Cortex of kidney (tissue), 1 donor: ENCODE measurements at places on chromosomes 5 and 9.

GRCh38 chr9:86660146-86660943 lies 287.0 kb downstream of the GAS1 start:
- no peak for DNase-seq

- DNase-seq = no peak
Observed at GRCh38 chr5:149632311-149633251, 51.3 kb downstream of the ARHGEF37 start.

DNA sequence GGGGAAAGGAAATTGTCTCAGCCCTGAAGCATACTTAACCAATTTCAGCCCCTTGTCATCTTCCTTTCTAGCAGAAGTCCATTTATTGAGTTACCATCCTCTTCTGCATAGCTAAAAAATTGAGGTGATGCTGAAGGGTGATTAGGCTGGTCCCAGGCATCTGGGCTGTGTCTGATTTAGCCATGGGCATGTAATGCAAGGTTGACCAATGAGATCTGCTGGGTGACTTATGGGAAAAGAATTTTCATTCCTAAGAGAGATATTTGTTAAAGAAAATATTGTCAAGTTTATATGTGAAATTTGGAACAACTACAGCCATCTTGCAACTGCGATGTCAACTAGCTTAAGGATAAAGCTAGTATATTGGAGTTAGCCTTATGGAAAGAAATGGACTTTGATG lies 5.1 kb downstream of the ITGA2 start:
- no peak for DNase-seq

GRCh38 chr5:178202541-178202940 lies 1.8 kb upstream of the HNRNPAB start:
- DNase-seq = no peak

- DNase-seq = no peak
Observed at GRCh38 chr9:112439825-112440224, 46.8 kb upstream of the KIAA1958 start.

DNA sequence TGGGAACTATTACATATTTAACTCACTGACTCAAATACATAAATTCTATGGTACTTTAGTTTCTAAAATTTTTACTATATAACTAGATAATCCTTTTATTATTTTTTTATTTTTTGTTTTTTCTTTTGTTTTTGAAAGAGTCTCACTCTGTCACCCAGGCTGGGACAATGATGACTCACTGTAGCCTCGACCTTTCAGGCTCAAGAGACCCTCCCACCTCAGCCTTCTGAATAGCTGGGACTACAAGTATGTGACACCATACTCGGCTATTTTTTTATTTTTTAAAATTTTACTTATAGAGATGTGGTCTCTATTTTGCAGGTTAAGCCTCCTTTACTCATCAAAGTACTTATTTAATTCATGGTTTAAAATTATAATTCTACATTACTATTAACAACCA lies 92.2 kb upstream of the SLCO4C1 start:
- DNase-seq = no peak

DNA sequence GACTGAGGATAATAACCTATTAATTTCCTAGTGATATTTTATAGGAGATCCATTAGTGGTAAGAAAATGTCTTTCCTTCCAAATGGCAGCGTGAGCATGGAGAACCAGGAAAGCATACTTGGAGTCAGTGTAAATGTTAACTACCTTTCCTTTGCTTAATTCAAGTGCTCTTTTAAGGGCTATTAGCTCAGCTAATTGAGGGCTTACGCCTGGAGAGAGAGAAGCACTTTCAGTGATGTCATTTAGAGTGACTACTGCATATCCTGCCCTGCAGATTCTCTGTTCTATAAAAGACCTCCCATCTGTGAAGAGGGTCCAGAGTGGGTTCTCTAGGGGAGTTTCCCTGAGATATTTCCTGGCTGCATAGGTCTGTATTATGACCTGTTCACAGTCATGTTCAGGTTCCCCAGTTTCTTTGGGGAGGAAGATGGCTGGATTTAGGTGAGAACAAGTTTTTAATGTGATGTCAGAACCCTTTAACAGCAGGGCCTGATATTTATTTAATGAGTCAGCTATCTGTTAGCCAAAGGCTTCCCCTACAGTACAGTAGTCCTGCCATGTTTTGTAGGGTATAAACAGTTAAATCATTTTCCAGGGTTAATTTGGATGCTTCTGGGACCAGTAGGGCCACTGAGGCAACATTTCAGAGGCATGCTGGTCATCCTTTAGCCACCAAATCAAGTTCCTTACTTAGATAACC lies 89.6 kb downstream of the TRIM36 start:
- DNase-seq = no peak

GRCh38 chr9:122309861-122310260 lies 45.2 kb downstream of the MRRF start:
- DNase-seq = no peak

- DNase-seq = no peak
Observed at GRCh38 chr9:73684601-73685000, 532.9 kb downstream of the ANXA1 start.

GRCh38 chr9:131851414-131851813 lies 111.5 kb upstream of the RAPGEF1 start:
- no peak for DNase-seq

- DNase-seq = no peak
Observed at GRCh38 chr9:97502984-97503861, 1.8 kb downstream of the TMOD1 start.

DNA sequence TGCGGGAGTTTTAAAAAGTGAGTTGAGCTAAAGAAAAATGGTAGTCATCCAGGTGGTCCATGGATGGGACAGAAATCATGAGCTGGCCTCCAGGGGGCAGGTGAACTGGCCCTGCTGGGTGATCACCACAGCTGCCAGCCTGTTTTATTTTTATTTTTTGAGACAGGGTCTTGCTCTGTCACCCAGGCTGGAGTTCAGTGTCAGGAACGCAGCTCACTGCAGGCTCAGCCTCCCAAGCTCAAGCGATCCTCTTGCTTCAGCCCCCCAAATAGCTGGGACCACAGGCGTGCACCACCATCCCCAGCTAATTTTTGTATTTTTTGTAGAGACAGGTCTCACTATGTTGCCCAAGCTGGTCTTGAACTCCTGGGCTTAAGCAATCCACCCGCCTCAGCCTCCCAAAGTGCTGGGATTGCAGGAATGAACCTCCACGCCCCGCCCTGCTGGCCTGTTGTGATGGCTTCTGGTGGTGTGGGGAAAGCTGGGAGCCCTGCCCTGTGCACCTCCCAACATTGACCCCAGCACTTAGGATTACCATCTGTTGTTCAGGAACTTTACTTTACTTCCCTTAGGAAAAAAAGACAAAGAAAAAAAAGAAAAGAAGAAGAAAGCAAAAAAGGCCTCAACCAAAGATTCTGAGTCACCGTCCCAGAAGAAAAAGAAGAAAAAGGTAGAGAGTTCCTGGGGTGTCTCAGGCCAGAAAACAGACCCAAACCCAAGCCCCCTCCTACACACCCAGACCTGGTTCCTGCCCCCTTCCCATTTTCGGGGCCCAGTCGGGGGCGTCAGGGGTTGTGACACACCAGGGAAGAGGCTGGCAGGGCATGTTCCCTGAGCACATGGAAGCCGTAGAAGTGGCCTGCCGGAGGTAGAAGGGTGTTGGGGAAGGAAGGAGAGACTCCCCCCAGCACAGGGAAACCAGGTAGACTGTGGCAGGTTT lies 14.7 kb downstream of the CD74 start:
- DNase-seq = no peak

GRCh38 chr5:40270274-40270845 lies 409.4 kb upstream of the PTGER4 start:
- no peak for DNase-seq

DNA sequence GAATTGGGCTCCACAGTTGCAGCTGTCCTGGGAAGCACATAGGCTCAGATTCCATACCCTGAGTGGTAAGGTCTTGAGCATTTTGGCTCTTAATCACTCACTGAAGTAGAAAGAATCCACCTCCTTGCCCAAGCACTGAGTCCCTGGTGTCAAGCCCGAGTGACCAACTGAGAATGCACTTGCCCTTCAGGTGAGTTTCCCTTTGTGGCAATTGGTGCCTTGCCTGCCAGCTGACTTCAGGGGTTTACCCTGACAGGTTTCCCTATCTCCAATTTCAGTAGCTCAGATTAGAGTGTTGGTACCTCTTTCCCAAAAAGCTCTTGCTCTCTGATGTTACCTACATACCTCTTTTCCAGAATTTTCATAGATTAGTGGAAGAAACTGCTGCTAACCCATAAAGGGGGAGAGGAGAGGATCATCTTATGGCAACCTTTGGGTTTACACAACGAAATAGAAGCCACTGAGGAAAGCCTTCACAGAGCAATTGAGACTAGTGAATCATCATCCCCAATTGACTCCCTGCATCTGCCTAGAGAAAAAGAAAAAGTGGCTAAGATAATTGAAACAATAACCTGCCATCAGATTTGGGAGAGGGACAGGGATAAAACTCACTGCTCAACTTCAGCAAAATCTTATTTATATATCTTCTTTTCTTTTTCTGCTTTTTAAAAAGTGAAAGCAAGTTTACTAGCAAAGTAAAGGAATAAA lies 48.6 kb downstream of the CCL28 start:
- DNase-seq = no peak

DNA sequence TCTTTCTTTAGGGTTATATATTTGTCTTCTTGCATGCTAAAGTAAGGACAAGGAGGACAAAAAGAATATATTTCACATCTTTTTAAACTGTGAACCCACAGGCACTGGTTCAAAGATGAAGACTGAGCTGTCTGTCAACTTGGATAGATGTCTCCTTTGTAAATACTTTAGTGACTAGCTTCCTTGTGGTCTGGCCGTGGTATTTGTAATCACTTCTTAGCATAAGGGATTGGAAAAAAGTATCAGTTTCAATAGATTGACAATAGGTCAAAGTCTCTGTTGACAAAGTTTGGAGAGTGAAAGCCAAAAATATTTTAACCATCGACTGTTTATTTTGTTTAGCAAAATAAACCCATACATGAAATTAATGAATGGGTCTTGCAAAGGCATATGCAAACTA lies 91.4 kb downstream of the TMEM167A start:
- DNase-seq = no peak

- DNase-seq = no peak
Observed at GRCh38 chr5:94161801-94162200, 420.4 kb upstream of the POU5F2 start.

- no peak for DNase-seq
Observed at GRCh38 chr5:114412510-114413171, 50.8 kb downstream of the KCNN2 start.

DNA sequence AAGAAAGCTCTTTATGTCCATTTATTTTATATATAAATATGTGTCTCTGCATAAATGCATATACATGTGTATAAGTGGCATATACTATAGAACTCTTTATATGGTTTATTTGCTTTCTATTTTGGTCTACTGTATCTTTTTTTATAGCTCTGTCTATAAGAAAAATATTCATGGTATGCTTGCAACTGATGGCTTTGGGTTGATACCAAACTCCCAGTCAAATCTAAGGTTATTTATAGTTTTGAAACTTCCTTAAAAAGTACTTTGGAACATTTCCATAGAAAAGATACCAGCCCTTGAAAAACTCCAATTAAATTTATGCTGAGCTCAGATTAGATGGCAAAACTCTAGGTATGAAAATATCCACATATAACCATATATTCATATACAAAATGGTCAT lies 120.0 kb upstream of the KLF9 start:
- no peak for DNase-seq

- DNase-seq = no peak
Observed at GRCh38 chr5:132109494-132110053, 36.0 kb downstream of the CSF2 start.

GRCh38 chr5:173693670-173694069 lies 77.2 kb upstream of the BOD1 start:
- DNase-seq = no peak

DNA sequence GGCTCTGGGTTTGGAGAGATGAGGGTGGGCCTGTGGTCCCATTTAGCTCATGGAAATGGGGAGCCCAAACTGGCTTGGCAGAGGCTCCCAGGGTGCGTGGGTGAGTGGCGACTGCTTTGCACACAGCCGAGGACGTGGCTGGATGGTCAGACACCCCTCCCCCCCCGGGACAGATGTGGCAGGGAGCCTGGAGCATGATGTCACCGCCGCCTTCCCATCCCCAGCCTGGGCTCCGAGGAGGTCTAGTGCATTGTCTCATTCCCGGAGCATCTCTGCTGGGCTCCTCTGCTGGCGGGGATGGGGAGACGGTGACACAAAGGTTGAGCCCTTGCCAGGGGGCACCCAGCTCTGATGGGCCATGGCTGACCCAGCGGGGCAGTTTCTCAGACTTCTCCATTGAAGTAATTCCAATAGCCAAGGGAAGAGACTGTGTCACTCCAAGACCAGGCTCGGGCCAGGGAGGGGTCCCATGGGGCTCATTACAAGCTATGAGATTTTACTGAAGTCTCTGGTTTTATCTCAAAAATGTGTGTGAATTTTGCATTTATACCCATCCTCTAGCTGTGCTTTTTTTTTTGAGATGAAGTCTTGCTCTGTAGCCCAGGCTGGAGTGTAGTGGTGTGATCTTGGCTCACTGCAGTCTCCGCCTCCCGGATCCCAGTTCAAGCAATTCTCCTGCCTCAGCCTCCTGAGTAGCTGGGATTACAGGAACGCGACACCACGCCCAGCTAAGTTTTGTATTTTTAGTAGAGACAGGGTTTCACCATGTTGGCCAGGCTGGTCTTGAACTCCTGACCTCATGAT lies 36.1 kb downstream of the HMCN2 start:
- no peak for DNase-seq

GRCh38 chr9:91945277-91946085 lies 4.5 kb downstream of the ROR2 start:
- DNase-seq = no peak

- no peak for DNase-seq
Observed at GRCh38 chr5:9124071-9124470, 421.8 kb downstream of the SEMA5A start.

GRCh38 chr5:127799293-127799905 lies 96.2 kb downstream of the CCDC192 start:
- no peak for DNase-seq

DNA sequence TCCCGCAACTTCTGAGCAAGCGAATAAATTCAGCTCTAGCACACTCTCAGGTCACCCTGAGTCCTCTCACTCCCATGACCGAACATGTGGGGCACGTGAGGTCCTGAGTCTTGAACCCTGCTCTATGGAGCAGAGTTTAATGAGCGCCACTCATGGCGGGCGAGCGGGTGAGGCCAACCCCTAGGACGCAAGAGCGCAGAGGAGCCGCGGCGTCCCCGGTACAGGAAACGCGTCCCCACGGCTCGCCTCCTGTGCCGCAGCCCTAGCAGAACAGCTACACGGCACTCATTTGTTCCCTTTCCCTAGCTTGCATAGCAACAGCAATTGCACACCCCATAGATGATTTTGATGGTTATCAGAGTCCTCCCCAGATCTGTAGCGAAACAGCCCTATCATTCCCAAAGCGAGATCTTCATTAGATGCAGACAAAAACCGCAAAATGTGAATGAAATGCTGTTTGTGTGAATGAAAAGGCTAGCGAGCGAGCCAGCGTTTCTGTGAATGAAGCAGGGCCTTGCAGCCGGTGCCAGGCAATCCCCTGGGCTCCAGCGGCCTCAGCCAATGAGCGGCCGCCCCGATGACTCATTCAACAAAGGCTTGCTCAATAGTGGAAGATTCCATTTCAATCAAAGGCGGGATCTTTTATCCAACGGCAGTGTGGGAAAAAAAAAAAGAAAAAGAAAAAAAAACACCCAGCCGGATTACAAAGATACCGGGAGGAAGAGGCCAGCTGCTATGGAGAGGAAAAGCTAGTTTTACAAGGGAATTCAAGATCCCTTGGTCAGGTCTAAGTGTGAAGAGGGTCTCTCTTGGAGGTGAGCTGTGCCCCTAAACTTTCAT lies 1.5 kb upstream of the SHC3 start:
- DNase-seq = no peak
